ENCODE measurements at places on chromosomes 2 and 18. TPM values are rescaled to one million over a fixed set of nuclear protein-coding genes. Genes with fewer than 3 reads are reported as not detected.
A peak's percentile ranks its signal among the peaks of the same experiment; 100 is the strongest.

DNA sequence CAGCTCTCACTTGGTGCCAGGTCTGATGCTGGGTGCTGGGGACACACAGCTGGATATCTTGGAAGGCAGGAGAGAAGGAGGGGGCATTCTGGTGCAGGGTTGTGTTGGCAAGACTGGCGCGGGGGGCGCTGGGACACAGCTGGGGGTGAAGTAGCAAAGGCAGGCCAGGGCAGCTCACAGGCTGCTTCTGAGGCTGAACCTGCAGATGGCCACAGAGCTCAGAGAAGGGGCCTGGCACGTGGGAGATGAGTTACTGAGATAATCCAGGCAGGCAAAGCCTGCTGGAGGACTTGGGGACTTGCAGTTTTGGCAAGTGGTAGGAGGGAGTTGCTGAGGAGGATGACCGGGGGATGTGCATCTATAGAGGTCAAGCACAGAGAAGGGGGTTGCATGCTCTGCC, 16.2 kb upstream of the DGKD start:
- H3K27ac ChIP-seq, result no peak overlapping the region
- no peak overlapping the region for H3K4me3 ChIP-seq
- peaks cover 80% of the 10 kb centered on the region for H3K27me3 ChIP-seq
- no peak for DNase-seq
- H3K4me1 ChIP-seq, result no peaks in the 10 kb centered on the region

DNA sequence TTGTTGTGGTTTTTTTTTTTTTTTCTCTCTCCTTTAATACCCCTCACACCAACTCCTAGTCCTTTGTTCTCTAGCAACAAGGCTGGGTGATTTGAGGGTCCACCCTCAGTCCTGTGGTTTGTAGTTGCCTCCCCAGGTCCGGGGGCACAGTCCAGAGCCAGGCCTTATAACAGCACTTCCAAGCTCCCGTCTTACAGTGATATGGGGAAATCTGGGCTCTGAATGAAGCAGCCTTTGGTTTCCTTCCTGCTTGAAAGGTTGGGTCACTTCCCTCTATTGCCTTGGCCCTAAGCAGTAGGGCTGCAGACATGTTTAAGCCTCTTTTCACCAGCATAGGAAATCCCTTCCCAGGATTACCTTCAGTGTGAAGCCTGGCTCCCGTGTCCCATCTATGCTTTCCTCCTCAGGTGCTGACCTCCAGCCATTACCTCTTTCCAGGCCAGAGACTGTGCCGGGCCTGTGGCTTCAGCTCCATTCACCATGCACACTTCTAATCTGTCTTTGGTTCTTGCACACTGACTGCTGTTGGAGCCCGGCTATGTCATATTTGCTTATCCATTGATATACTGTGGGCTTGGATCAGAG, 21.2 kb upstream of the NTSR2 start:
- H3K27ac ChIP-seq, result no peak overlapping the region
- no peak overlapping the region for H3K4me3 ChIP-seq

DNA sequence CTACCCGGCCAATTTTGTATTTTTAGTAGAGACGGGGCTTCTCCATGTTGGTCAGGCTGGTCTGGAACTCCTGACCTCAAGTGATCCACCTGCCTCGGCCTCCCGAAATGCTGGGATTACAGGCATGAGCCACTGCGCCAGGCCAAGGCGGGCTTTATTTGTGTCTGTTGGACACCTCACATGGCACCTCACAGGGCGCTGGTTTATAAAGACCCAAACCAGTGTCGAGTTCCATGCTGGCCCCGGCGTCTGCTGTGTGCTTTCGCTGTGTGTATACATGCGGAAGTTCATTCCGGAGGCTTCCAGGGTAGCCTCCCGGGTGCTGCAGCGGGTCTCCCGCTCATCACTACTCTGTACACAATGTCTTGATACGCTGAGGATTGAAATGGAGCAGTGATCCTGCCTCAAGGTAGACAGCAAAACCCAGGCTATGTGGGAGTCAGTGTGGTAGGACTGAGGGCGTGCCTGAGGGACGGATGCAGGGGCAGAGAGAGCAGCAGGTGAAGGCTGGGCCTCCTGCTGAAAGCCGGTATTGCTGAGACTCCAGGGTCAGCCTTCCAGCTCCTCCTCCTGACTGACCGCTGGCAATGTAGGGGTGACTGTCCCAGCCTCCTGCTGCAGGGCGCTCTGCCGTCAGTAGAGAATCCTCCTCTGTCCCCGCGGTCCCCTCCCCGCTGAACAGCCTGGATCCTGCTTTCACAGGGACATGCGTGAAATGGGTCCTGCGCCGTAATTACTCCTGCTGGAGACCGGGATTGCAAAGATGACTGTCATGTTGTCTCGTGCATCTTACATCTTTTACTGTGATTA, 22.7 kb downstream of the LDLRAD4 start:
- H3K4me3 ChIP-seq, result no peak overlapping the region
- H3K4me1 ChIP-seq, result peaks cover 21% of the 10 kb centered on the region
- H3K27me3 ChIP-seq, result peaks cover 9% of the 10 kb centered on the region
- H3K27ac ChIP-seq, result no peak overlapping the region
- DNase-seq, result no peak
- H3K36me3 ChIP-seq, result no peaks in the 10 kb centered on the region

Gene TMEM37
- 1.0 TPM for total RNA-seq

Gene RAB12
- 41.4 TPM for total RNA-seq

- H3K4me1 ChIP-seq, result peaks cover 26% of the 10 kb centered on the region
- H3K27ac ChIP-seq, result peak overlapping the region; percentile 98
- peak; percentile 78 for DNase-seq
- H3K36me3 ChIP-seq, result no peaks in the 10 kb centered on the region
- peak overlapping the region; percentile 98 for H3K4me3 ChIP-seq
Observed at GRCh38 chr2:109613081-109613921, 465 bp downstream of the SEPTIN10 start.

DNA sequence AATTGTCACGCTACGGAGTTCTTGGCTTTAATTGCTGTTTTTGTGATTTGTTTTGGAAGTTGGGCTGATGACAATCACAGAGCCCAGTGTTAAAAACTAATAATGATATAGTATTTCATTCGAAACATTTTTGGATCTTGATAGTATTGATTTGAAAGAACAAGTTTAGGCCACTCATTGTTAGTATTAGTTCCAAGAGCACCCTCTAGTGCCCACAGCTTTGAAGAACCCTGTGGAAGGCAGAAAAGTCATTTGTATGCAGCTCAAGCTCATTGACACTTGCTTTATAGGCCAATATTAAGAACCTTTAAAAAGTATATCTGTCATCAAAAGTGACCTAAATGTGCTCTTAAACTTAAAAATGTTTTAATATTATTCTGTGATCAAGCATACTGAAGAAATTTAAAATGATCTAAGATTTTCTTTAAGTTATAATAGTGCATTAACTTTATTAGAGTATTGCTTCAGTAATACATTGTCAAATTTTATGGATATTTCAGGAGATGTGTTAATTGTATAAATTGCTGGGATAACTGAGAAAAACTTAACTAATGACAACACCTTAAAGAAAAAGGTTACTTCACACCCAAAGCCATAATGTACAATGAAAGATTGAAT, 191.0 kb downstream of the GRB14 start:
- H3K4me1 ChIP-seq, result peaks cover 43% of the 10 kb centered on the region
- peak; percentile 70 for DNase-seq
- no peaks in the 10 kb centered on the region for H3K36me3 ChIP-seq
- no peak overlapping the region for H3K4me3 ChIP-seq

DNA sequence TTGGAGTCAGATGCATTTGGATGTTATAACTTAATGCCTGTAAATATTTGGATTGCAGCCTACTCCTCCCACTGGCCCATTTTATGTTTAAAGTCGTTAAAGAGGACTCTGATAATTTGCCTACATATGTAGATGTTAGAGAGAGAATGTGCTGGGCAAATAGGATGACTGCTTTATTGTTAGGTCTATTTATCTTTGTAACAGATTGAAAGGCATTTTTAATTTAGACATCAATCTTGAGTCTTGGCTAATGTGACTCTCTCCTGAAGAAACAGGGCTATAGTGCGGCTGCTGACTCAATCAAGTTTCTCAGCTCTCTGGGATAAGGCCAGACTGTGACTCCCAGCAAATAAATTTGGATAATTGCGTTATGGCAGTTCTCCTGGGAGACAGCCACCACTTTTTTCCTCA, 1101.4 kb downstream of the CBLN2 start:
- H3K27ac ChIP-seq, result no peak overlapping the region
- no peak overlapping the region for H3K4me3 ChIP-seq
- DNase-seq, result no peak
- H3K27me3 ChIP-seq, result no peaks in the 10 kb centered on the region
- H3K36me3 ChIP-seq, result no peaks in the 10 kb centered on the region
- no peaks in the 10 kb centered on the region for H3K4me1 ChIP-seq

- no peaks in the 10 kb centered on the region for H3K4me1 ChIP-seq
- no peaks in the 10 kb centered on the region for H3K36me3 ChIP-seq
- H3K4me3 ChIP-seq, result no peak overlapping the region
- no peak overlapping the region for H3K27ac ChIP-seq
- H3K27me3 ChIP-seq, result peaks cover 5% of the 10 kb centered on the region
Observed at GRCh38 chr2:72988726-72989273, 71.5 kb downstream of the EMX1 start.

DNA sequence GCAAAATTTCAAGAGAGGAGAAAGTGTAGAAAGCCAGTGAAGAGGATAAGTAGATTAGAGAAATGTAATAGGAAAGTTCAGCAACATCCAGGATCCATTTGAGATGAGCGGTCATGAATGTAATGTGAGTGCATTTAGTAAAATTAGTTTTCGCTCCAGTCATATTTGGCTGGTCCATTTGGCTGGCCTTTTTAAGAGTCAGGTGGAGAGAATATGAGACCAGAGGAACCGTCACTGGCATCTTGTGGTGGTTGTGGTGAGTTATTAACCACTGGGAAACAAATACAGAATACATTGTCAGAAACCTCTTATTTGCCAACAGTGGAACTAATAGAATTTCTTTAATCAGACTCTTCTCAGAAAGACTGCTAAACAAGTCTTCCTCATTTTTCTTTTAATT, 1064.3 kb upstream of the CDH2 start:
- H3K27me3 ChIP-seq, result no peaks in the 10 kb centered on the region
- DNase-seq, result no peak
- no peak overlapping the region for H3K4me3 ChIP-seq
- H3K36me3 ChIP-seq, result no peaks in the 10 kb centered on the region
- H3K4me1 ChIP-seq, result no peaks in the 10 kb centered on the region

Gene TEKT4
- not detected for total RNA-seq

GRCh38 chr18:36314098-36314497, 16.6 kb downstream of the FHOD3 start:
- no peaks in the 10 kb centered on the region for H3K27me3 ChIP-seq
- no peak overlapping the region for H3K4me3 ChIP-seq
- DNase-seq, result no peak
- H3K36me3 ChIP-seq, result peaks cover 7% of the 10 kb centered on the region

DNA sequence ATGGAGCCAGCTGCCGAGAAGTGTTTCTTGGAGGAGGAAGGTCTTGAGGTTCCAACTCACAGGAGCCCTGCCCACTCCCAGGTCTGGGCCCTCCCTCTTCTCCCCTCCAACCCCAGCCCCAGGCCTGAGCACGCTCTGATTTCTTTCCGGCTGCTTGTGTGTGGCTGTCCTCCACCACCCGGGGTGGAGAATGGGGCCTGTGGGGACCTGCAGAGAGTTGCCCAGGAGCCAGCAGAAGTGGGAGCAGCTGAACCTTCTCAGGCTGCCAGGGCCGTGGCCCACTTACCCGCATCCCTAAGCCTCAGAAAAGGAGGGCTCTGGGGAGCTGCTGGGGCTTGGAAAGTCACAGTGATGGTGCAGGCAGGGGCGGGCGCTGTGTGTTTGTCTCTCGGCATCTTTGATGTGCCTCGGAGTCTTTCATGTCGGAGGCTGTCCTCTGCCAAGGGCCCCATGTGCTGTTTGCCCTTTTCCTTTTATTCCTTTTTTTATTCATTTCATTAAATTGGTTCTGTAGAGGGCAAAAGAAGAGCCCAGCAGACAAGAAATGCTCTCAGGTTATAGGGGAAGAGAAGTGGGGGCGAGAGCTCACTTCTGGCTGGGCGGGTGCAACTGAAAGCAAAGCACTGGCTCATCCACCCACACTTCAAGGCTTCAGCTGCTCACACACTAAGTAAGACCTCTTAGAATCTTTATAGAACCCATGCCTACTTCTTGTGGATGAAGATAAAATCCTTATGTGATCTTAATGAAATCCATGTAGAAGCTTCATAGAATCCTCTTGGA, 52.5 kb downstream of the SDC1 start:
- no peaks in the 10 kb centered on the region for H3K27me3 ChIP-seq
- no peak overlapping the region for H3K4me3 ChIP-seq
- H3K4me1 ChIP-seq, result peaks cover 26% of the 10 kb centered on the region
- no peak overlapping the region for H3K27ac ChIP-seq

DNA sequence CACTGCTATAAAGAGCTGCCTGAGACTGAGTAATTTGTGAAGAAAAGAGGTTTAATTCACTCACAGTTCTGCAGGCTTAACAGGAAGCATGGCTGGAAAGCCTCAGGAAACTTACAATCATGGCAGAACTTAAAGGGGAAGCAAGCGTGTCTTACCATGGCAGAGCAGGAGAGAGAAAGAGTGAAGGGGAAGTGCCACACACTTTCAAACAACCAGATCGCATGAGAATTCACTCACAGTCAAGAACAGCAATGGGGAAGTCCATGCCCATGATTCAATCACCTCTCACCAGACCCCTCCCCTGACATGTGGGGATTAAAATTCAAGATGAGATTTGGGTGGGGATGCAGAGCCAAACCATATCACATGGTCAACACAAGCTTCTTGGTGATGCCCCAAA, 34.7 kb upstream of the CDK5R2 start:
- H3K36me3 ChIP-seq, result no peaks in the 10 kb centered on the region
- H3K27me3 ChIP-seq, result no peaks in the 10 kb centered on the region
- no peak for DNase-seq
- H3K4me3 ChIP-seq, result no peak overlapping the region
- no peaks in the 10 kb centered on the region for H3K4me1 ChIP-seq

GRCh38 chr2:204108330-204108751, 171.8 kb downstream of the ICOS start:
- H3K4me1 ChIP-seq, result peaks cover 7% of the 10 kb centered on the region
- H3K36me3 ChIP-seq, result no peaks in the 10 kb centered on the region
- H3K4me3 ChIP-seq, result no peak overlapping the region
- H3K27ac ChIP-seq, result no peak overlapping the region
- H3K27me3 ChIP-seq, result no peaks in the 10 kb centered on the region

- no peak for DNase-seq
- no peak overlapping the region for H3K27ac ChIP-seq
- no peak overlapping the region for H3K4me3 ChIP-seq
- peaks cover 7% of the 10 kb centered on the region for H3K4me1 ChIP-seq
- no peaks in the 10 kb centered on the region for H3K27me3 ChIP-seq
- no peaks in the 10 kb centered on the region for H3K36me3 ChIP-seq
Observed at GRCh38 chr2:127175751-127176354, 44.2 kb downstream of the CYP27C1 start.

DNA sequence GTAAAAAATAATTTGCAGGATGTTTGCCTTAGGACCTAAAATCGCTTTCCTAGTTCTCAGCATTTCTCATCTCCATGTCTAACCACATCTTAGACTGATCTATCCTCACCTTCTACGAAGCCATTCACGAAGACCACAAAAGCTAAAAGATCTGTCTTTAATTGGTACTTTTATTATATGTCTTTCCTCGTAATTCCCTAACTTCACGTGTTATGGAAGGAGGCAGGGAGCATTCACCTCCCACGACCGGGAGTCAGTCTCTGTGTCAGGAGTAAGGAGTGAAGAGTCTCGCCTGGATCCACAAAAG, 1.6 kb downstream of the DLGAP1 start:
- H3K36me3 ChIP-seq, result no peaks in the 10 kb centered on the region
- H3K27me3 ChIP-seq, result no peaks in the 10 kb centered on the region
- no peak for DNase-seq
- H3K4me1 ChIP-seq, result peaks cover 34% of the 10 kb centered on the region

Gene PLCD4
- total RNA-seq, result 1.1 TPM

Measured in neural progenitor cell (in vitro differentiated cells).